Omental fat pad (tissue), 4 donors: ENCODE measurements at places on chromosomes 7 and 10. TPM values are rescaled to one million over a fixed set of nuclear protein-coding genes. Genes with fewer than 3 reads are reported as not detected.

Gene LARP4B
- total RNA-seq = 53.9 TPM

Gene CALML5
- total RNA-seq = not detected

Gene SCART1
- total RNA-seq = 1.9 TPM

Gene TMEM213
- total RNA-seq = not detected
